ENCODE measurements at places on chromosomes 3 and 15. TPM values are rescaled to one million over a fixed set of nuclear protein-coding genes. Genes with fewer than 3 reads are reported as not detected.
A peak's percentile ranks its signal among the peaks of the same experiment; 100 is the strongest.

DNA sequence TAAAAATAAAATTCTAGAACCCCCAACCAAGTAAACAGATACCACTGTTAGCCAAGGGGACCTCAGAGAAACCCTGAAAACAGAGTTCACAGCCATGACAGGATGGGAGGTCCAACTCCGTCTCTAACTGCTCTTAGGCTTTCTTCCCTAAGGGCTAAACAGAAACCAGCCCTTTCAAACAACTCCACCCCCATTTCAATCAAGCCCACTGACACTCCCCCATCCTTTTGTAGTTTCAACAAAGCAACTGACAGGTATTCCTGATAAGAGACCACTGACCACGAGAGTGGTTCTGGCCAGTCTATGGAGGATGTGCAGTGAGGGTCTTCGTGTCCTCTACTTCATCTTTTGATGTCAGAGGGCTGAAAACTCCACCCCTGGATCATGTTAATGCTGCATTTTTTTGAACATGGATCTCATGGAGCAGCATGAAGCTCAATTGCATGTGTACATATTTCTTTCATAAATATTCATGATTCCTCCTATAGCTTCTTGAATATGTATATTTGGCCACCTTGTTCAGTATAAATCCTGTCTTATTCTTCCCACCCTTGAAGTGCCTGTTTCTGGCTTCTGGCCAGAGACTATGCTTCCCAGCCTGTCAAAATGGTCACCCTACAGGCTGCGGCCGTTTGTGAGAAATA is 222.6 kb downstream of the OSBPL10 start:
- DNase-seq: no peak

ANKRD63 gene
- not detected for total RNA-seq

FRMD5 gene
- total RNA-seq: 0.12 TPM

DAPK2 gene
- total RNA-seq: 56.8 TPM

DNA sequence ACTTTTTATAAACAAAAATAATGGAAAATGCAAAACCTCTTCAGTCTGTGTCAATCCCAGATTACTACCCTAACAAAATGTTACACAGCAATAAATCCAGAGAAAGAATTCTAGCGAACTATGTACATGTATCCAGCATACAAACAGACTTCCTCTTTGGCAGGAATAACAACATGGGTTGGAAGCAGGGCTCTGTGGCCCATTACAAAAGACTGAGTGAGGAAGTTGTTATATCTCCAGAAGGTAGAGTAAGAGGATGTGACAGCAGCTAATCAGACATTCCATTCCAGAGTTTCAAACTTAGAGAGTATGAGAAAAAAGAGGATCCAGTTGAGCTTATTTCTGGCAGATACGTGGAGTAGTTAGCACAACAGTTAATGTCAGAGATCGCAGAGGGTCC is 294.0 kb upstream of the PLSCR5 start:
- no peak for DNase-seq

IL17RB gene
- 18.4 TPM for total RNA-seq

- no peak for DNase-seq
Observed at GRCh38 chr3:6679510-6679909, 181.4 kb upstream of the GRM7 start.

DNA sequence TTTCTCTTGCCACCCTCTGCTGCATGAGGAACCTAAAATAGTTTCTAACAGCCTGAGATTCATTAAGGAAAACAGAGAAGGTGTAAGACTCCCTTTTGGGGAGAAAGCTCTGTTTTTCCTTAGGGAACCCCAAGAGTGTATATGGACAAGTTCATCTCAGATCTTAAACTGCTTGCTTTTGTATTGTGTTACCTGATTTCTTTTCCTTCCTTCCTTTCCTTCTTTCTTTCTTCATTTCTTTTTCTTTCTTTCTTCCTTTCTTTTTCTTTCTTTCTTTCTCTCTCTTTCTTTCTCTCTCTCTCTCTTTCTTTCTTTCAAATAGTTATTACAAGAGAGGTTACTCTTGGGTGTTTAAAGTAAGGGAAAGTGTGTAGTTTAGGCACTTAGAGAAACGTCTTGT is 5.3 kb upstream of the POC1A start:
- DNase-seq: no peak

DNA sequence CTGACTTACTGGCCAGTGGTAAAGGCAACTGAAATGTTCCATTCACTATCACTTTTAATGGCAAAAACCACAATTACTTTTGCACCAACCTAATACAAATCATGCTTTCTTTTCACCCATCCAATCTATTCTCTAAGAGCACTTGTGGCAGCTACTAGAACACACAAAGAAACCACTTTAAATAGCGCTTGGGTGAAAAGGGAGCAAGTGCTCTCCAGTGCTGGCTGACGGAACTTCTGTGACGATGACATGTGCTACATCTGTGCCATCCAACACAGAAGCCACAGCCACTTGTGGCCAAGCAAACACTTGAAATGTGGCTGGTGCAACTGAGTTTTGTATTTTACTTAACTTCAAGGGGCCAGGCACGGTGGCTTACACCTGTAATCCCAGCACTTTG is 18.9 kb downstream of the SH3BP5 start:
- peak; percentile 83 for DNase-seq

- DNase-seq: no peak
Observed at GRCh38 chr15:60128710-60129109, 124.6 kb downstream of the FOXB1 start.

DIPK2A gene
- 22.4 TPM for total RNA-seq

IQCF5 gene
- not detected for total RNA-seq

GRIP2 gene
- total RNA-seq: 1.1 TPM

NTRK3 gene
- 3.5 TPM for total RNA-seq

DNA sequence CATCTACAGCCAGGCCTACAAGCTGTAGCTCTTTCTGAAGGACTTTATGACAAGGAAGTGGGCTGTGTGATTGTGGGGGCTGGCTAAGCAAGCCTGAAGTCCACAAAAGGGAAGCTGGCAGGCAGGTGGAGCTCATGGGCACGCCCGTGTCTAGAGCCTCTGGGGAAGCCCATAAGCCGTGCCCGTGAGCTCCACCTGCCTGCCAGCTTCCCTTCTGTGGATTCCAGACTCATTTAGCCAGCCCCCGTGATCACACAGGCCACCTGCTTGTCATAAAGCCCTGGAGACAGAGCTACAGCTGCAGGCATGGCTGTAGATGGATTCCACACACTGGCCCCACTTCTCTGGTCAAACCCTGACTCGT is 15.2 kb downstream of the EFCC1 start:
- DNase-seq: peak; percentile 60

DNA sequence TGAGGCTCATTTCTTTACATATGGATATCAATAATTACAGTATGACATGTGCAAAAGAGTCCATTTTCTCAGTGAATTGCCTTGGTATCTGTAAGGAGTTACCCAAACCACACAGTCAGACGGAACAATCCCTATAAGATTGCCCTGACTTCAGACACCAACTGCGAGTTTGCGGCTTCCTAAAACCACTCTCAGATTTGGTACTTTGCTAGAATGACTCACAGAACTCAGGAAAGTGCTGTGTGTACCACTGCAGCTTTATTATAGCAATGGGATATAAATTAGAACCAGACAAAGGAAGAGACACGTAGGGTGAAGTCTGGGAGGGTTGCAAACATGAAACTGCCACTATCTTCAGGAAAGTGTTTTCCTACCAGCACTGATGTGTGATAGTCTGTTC is 45.8 kb upstream of the ATP13A3 start:
- DNase-seq: no peak

TSPAN3 gene
- total RNA-seq: 292 TPM

- DNase-seq: no peak
Observed at GRCh38 chr3:116005404-116005803, 382.1 kb downstream of the GAP43 start.

RNF13 gene
- total RNA-seq: 138 TPM

- DNase-seq: no peak
Observed at GRCh38 chr3:170815936-170816335, 54.1 kb downstream of the RPL22L1 start.

MRPL3 gene
- total RNA-seq: 48.4 TPM

CLK3 gene
- 75.5 TPM for total RNA-seq

All from lower lobe of right lung (tissue), 2 donors.